ENCODE measurements at places on chromosomes 5 and 9.

- DNase-seq: no peak
These were observed 398.6 kb downstream of the PSAT1 start for GRCh38 chr9:78695519-78695918.

DNA sequence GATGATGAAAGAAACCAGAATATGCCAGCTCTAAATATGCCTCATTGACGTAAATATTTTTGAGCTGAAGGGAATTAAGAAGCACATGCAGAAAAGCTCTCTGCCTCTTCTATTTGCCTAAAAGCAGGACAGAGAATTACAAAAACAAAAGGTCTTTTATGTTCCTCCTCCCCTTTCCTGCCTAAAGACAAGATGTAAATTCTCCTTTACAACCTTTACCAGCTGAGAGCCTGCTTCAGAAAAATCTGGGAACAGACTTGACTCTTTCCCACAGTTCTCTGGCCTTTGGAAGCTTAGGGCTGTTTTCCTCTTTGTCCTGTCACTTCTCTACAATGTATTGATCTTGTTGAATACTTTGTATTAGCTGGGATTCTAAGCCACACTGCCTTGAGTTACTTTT, 199.7 kb downstream of the TMC1 start:
- no peak for DNase-seq

GRCh38 chr9:101274971-101275768, 109.6 kb downstream of the BAAT start:
- no peak for DNase-seq

GRCh38 chr5:137657073-137657472, 78.8 kb downstream of the KLHL3 start:
- DNase-seq: no peak

- no peak for DNase-seq
These were observed 1013.6 kb downstream of the CDH9 start for GRCh38 chr5:26024774-26025173.
